Upper lobe of right lung (tissue), 1 donor: ENCODE measurements at places on chromosomes 2 and 18.
A peak's percentile ranks its signal among the peaks of the same experiment; 100 is the strongest.

DNA sequence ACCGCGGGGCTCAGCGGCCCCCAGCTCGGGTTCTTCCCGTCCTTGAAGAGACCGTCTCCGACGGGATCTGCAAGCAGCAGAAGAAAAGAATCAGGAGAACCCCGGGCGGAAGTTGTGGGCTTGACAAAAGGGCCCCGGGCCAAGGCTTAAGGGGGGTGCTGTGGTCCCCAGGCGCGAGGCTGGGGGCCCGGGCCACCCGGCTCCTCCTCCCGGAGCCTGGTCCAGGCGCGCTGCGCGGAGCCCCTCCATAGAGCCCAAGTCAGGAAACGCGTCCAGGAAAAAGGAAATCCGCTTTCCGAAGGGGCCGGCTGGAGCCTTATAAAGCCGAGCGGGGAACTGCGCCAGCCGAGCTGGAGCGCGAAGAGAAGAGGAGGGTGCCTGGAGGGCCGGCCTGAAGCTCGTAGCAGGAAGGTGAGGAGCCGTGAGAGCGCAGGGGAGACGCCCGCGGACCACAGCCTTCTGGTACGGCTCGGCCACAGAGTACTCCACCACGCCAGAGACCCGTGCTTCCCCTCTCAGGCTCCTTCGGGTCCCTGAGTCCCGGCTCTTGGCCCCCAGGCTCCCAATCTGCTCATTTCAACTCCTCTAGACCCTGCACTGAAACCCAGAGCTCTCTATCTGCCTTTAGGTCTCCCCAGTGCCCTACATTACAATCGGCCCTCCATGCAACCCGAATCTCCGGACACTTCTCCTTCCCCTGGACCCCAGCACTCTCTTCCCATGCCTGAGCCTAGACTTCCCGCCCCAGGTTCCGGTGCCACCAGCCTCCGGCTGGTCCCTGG, 554 bp downstream of the FEV start:
- no peak overlapping the region for H3K27ac ChIP-seq
- H3K4me3 ChIP-seq: peak overlapping the region; percentile 14
- H3K36me3 ChIP-seq: no peaks in the 10 kb centered on the region

GRCh38 chr2:200467806-200468681, 41.8 kb downstream of the KCTD18 start:
- DNase-seq: no peak
- peaks cover 57% of the 10 kb centered on the region for H3K36me3 ChIP-seq
- H3K4me1 ChIP-seq: peaks cover 4% of the 10 kb centered on the region
- no peak overlapping the region for H3K27ac ChIP-seq
- no peak overlapping the region for H3K4me3 ChIP-seq
- no peaks in the 10 kb centered on the region for H3K27me3 ChIP-seq

DNA sequence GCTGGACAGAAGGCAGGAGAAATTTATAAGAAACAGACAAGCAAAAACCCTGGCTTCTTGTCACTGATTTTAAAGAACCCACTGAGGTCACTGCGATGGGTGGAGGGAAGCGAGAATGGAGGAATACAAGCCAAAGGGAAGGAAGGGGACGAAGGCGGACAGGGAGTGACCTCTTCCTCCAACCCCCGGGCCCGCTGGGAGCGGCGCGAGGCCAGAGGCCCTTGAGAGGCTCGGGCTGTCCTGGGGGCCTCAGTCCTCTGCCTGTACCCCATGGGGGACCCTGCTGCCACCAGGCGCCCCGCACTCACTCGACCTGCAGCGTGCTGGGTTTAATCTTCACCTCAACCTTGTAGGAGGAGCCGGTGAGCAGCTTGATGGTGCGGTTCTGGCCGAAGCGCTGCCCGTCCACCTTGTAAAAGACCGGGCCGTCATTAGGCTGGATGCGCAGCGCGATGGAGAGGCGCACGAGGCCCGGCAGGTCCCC, 793 bp downstream of the CNRIP1 start:
- peak overlapping the region; percentile 79 for H3K4me3 ChIP-seq
- H3K36me3 ChIP-seq: peaks cover 13% of the 10 kb centered on the region
- peaks cover 10% of the 10 kb centered on the region for H3K4me1 ChIP-seq
- DNase-seq: no peak

GRCh38 chr2:221943076-221943810, 355.6 kb downstream of the PAX3 start:
- H3K4me1 ChIP-seq: no peaks in the 10 kb centered on the region
- no peaks in the 10 kb centered on the region for H3K36me3 ChIP-seq
- H3K27me3 ChIP-seq: no peaks in the 10 kb centered on the region
- H3K27ac ChIP-seq: no peak overlapping the region
- DNase-seq: no peak

DNA sequence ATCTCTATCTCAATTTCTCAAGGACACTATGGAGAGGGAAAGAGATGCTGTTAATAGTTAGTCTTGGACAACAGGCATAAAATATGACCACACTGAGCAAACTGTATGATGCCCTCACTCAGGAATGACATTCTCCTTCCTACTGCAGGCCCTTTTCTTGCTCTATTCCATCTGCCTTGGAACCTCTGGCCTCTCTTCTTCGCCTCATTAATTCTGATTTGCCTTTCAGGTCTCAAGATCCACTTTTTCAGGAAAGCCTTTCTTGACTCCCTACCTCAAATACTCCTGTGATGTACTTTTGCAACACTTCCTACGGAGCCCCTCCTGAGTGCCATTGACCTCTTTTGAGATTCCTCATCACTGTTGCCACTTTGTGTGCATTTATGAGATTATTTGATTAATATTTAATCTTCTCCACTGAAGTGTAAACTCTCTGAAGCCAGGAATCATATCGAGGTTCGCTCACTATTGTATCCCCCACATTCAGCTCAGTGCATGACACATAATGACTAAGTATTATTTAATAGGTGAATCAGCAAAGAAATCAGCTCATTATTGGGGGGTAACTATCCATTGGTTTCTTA, 21.3 kb upstream of the SPP2 start:
- H3K27me3 ChIP-seq: no peaks in the 10 kb centered on the region
- H3K36me3 ChIP-seq: no peaks in the 10 kb centered on the region
- H3K4me1 ChIP-seq: peaks cover 9% of the 10 kb centered on the region
- DNase-seq: no peak
- H3K27ac ChIP-seq: no peak overlapping the region
